ENCODE measurements at places on chromosomes 5 and 9.

DNA sequence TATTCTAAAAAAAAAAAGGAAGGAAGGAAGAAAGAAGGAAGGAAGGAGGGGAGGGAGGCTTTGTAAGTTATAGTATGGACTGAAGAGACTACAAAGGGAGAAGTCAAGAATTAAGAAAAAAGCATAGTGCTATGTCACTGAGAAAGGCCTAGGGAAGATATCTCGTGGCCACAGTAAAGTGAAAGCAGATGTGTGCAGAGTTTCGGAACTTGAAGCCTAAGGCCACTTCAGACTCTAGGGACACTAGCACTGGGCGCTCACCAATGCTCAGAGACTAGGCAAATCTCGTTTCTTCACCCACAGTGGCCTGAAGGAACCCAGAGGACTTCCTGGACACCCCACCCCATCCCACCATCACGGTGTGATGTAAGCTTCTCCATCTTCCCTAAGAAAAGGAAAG is 181.4 kb upstream of the TRPM3 start:
- DNase-seq = no peak

DNA sequence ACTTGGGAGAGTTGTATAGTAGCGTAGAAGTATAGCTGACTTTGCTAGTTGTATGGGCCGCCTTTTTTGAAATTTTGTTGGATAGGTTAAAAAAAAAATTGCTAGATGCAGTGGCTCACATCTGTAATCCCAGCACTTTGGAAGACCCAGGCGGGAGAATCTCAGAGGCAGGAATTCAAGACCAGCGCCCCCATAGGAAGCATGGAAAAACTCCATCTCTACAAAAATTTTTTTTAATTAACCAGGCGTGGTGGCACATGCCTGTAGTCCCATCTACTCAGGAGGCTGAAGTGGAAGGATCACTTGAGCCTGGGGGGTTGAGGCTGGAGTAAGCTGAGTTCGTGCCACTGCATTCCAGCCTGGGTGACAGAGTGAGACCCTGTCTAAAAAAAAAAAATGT is 59.2 kb downstream of the SMC5 start:
- no peak for DNase-seq

- DNase-seq = peak; percentile 92
These were observed 19.8 kb downstream of the JADE2 start for GRCh38 chr5:134545070-134545868.

- no peak for DNase-seq
These were observed 311.1 kb upstream of the CLINT1 start for GRCh38 chr5:158170060-158170459.

DNA sequence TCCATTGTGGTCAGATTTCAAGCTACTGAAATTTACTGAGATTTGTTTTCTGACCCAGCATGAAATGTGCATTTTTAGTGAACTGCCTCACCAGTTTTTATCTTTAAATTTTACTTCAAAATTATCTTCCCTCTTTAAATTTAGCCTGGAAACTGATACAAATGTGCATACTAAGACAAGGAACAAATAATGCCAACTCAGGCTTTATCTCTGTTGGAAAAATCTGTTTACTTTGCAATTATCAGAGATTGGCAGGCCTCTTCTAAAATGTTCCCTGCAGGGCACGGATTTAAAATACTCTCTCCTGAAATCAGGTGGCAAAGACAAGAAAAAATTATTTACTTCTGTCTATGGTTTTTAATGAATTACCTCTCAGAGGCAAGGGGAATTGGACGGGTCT is 151.0 kb upstream of the PTCH1 start:
- DNase-seq = no peak

Measured in coronary artery (tissue), 2 donors.